Erythroblast (primary cell): ENCODE measurements at places on chromosomes 11 and 22.

DNA sequence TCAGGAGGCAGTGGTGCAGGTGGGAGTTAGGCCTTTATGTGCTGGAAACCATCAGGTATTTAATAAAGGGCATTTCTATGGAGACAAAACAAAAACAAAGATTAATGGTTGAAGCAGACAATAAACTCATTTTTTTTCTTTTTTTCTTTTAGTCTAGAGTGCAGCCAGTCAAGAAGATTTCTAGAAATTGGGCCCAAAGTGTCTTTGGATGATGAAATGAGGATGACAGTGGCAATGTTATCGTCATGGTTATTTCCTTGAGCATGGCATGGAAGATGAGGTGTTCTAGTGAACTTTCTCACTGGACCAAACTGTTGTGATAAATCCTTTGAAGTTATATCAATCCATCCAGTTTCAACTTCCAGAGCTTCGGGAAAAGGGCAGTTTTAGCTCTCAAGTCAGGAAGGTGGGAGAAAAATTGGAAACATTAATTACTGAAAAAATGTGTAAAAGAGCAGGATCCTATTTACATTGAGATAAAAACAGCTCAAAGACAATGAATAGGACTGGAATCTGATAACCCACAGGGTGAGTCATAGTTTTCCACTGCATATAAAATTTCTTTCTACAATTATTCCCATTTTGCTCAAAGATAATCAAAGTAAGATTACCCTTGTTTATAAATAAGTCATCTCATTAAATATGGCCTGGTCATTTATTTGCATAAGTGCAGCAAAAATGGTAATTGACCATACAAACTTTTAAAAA is 33.0 kb downstream of the PRR5L start:
- DNase-seq, result no peak

GRCh38 chr11:44088377-44088776 is 7.1 kb upstream of the EXT2 start:
- DNase-seq, result no peak

GRCh38 chr11:21396342-21397008 is 727.1 kb downstream of the NELL1 start:
- no peak for DNase-seq

GRCh38 chr22:31087744-31088215 is 6.7 kb downstream of the SMTN start:
- no peak for DNase-seq

DNA sequence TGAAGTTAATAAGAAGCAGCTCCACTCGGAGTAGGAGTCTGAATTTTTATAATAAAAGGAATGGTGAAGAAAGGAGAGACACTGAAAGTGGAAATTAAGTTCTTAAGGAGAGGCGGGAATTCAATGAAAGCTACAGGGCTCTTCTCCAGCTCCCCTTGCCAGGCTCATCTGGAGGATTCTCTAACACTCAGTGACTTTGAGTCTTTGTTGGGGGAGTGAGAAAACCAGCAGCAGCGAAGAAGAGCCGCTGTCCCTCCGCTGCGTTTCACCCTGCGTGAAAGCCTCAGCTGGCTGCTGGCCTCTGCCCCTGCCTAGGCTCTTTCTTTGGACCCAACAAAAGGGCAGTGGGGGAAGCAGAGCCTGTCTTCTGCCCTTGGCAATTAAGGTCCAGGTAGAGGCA is 113.0 kb downstream of the NTM start:
- DNase-seq, result no peak

DNA sequence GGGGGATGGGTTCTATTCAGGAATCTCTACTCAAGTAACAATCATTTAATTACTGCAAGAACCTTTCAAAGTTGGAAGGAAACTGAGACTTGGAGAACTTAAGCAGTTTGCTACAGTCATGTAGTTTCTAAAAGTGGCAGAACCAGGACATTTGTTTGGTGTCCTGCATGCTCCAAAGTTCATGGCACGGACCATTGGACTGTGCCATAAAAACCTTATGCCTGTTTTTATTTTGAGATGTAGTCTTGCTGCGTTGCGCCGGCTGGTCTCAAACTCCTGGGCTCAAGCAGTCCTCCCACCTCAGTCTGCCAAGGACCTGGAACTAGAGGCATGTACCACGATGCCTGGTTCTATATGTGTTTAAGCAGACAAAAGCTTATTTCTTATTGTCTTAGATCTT is 18.6 kb upstream of the AIFM3 start:
- no peak for DNase-seq

GRCh38 chr11:73269459-73270015 is 2.6 kb upstream of the P2RY6 start:
- DNase-seq, result no peak

- DNase-seq, result no peak
Observed at GRCh38 chr11:93804879-93805278, 20.8 kb downstream of the MED17 start.

DNA sequence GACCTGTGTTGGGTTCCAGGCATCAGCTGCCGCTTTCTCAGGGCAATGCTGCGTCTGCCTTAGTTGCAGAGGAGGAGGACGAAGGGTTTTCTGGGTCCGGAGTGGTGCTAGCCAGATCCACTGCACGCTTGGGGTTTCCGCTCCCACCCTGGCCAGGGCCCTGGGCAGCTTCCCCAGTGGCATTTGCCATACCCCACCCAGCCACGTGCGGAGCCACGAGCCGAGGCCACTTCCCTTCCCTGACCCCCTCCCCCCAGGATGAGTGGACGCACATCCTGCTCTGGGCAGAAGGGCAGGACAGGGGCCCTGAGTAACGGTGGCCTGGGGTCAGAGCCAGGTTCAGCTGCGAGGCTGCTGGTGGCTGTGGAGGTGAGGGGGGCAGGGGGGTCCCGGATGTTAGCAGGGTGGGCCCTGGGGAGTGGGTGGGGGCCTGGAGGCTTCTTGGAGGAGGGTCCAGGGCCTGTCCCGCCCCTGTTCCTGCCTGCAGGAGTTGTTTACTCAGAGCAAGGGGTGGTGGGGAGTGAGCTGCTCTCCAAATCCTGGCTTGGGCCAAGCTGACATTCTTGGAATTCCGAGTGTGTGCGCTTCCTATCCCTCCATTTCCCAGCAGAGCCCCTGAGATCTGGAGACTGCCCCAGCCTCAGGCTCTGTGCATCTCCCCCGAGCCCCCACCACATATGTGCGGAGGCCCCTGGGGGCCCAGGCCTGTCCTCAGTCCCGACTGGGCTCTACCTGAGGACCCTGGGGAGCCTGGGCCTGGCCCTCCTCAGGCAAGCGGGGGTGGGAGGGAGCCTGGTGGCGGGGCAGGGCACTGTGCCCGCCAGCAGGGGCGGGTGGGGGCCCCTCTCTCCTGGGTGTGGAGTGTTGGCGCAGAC is 1.4 kb downstream of the TSPAN4 start:
- DNase-seq, result peak; percentile 45

GRCh38 chr11:23653071-23653675 is 792.9 kb upstream of the CCDC179 start:
- no peak for DNase-seq

DNA sequence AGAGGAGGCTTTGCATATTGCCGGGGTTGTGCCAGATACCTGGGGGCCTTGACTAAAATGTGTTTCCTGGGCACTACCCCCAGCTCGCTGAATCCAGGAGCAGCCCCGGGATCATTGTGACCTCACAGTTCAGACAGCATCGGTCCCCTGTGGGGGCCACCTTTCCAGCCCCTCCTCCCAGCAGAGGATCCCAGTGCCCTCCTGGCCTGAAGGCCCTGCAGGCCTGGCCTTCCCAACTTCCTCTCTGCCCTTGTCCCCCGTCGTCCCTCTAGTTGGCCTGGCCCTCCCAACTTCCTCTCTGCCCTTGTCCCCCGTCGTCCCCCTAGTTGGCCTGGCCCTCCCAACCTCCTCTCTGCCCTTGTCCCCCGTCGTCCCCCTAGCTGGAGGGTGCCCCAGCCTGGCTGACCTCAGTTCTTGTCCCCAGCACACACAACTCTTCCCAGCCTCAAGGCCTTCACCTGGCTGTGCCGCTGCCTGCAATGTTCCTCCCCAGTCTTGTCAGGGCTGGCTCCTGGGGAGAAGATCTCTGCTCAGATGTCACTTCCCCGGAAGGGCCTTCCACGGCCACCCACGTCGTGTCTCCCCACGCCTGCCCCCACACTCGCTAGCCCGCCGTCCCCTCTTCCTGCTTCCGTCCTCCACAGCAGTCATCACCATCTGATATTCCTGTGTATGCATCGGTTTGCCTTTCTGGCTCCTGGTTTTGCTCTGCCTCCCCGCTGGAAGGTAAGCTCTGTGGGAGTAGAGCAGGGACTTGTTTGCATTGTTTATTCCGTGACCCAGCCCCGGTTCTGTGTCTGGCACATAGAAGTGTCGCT is 12.6 kb upstream of the ANO1 start:
- DNase-seq, result no peak

DNA sequence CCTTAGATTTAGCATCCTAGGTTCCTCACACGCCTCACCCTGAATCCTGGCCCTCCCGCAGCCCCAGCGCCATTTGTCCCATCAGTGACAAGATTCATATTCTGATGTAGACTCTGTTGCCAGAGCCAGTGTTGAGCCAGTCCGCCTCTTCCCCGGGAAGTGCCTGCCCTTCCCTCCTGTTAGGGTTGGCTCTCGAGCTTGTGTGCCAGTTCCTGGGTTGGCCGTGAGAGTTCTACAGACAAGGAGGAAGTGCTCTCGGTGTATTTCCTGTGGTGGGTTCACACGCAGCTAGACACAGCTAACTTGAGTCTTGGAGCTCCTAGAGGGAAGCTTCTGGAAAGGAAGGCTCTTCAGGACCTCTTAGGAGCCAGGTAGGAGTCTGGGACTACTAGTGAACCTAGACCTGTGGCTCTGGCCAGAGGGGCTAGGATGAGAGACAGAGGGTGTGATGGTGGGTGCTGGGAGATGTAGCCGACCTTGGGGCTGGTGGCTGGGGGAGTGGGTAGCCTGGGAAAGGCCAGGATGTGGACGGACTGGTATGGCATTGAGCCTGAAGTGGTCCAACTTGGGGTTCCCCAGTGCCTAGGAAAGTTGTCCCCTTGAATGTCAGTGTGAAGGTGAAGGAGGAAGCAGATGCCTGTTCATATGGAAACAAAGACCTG is at the start of gene IL18BP:
Gene IL18BP (plus strand): TSS at position 261 of the 662 bp plus-strand sequence. CDS start 1,076 bp downstream, outside the sequence.
- no peak for DNase-seq

GRCh38 chr11:35558513-35558912 is 33.1 kb upstream of the PAMR1 start:
- no peak for DNase-seq

- no peak for DNase-seq
Observed at GRCh38 chr22:30495041-30495784, 10.3 kb downstream of the SEC14L4 start.

GRCh38 chr11:131546218-131546895 is 175.9 kb downstream of the NTM start:
- no peak for DNase-seq

DNA sequence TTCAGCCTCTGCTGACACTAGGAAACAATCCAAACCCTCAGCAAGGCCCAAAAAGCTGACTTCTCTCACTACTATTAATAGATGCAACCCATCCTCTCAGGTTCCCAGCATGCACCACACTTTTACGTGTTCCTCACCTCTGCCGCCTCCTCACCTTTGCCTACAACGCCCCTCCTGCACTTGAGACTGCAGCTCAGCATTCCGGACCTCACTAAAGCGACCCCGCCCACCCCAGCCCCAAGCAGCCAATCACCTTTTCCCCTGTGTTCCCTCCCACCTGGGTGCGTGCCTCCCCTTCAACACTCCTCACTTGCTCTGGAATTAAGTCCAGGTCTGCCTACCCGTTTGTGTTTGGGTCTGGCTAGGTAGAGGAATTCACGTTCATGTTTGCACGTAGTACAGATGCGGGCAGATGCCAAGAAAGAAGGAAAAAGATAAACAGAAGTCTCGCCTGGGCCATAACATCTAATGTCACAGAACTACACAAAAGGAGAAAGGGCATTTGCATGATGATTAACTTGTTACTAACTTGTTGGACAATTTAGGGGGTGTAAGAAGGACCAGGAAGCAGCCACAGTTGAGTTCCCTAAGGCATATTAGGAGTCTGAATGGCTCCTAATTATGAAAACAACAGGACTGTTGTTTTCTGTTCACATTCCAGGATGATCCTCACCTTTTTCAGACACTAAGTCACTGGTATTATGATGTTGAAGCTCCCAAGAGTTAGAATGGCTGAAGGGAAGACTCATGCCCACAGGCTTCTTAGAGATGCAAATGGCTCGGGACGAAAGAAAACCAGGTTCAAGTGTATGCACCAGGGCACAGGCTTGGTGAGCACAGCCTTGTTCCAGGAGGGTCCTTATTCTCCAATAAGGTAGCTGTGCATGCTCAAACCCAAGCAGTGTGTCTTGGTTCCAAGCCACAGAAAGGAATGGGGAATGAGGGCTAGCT is 102.2 kb downstream of the MICAL3 start:
- no peak for DNase-seq

DNA sequence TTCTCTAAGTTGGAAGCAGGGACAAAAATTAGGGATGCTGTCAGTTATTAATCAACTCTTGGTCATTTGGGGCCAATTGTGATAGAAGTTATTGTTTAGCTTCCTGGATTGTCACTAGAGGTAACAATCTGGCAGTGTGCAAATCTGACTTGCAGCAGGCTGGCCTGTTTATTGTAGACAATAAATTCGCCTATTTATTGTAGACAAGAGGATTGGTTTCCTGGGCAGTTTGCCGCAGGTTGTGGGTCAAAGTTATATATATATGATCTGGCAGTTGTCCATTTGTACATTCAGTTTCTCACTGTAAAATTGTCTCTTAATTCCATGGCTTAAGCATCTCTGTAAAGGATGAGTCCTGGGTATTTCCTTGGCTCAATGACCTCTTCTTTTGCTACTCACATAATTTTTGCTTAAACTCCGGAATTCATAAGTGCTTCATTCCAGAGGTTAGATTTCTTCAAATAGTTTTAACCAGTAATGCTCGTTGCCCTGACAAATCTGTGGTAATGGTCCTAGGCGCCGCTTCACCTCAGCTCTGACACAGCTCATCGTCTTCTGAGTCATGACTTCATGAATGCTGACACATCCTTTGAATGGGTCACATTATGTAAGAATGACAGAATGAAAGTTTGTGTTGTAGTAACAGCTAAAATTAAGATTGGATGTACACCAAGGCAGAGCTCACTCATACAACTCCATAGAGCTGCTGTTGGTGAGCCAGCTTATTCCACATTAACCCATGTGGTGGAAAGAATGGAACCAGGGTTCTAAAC is 7.8 kb upstream of the MMP3 start:
- DNase-seq, result no peak

- no peak for DNase-seq
Observed at GRCh38 chr11:1007279-1007678, 29.2 kb downstream of the MUC6 start.

GRCh38 chr11:35122308-35122707 is 16.7 kb upstream of the CD44 start:
- DNase-seq, result peak; percentile 53

GRCh38 chr11:64224151-64224890 is 1.7 kb downstream of the TRPT1 start:
- no peak for DNase-seq

GRCh38 chr11:18527512-18527911 is 770 bp upstream of the TSG101 start:
- DNase-seq, result no peak

GRCh38 chr22:35343664-35344550 is 37.0 kb upstream of the HMOX1 start:
- DNase-seq, result no peak

- DNase-seq, result no peak
Observed at GRCh38 chr22:37887584-37888378, 18.3 kb upstream of the MICALL1 start.

GRCh38 chr22:36968249-36968964 is 50.8 kb downstream of the TST start:
- DNase-seq, result no peak
